ENCODE measurements at places on chromosomes 12 and 14.

DNA sequence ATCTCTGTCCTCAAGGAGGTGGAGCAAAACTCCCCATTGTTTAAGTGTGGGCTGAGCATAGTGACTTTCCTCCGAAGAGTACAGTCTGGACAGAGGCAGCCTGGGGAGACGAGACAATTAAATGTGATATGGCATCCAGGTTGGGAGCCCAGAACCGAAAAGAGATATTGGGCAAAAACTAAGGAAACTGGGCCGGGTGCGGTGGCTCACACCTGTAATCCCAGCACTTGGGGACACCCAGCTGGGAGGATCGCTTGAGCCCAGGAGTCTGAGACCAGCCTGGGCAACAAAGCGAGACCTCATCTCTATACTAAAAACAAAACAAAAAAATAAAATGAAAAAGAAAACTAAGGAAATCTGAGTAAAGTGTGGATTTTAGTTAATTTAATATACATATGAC, 35.9 kb upstream of the JDP2 start:
- DNase-seq = no peak

DNA sequence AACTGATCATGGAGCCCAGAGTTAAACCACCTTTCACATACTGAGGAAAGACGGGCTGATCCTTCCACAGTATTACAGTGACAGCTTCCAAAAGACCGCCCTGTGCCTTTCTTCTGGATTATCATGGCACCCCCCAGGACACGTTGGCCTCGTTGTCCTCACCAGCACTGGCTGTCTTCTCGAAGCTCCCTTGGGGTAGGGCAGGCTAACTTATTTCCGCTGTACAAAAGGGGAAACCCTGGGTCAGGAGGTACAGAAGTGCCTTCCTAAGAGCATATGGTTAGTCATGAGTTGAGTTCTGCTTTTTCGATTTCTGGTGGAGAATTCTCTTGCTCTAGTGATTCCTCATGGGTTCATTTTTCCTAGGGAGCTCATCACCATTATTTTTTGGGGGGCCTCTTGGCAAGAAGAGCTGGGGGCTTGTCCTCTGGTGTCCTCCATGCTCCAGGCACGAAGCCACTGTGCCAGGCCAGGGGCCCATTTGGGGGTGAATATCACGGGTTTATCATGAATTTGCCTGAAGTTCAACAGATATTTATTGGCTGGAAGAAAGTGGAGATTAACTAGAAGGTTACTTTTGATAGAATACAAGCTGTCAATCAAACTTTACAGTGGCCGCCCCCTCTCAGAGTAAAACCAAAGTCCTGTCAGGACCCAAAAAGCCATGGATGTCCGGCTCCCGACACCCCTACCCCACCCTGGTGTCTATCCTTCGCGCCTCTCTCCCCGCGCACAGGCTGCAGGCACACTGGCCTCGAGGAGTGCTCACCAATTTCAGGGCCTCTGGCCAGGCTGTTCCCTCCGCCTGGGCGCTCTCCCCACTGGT, 8.8 kb upstream of the TRAF3 start:
- DNase-seq = no peak

GRCh38 chr14:92706386-92706785, 42.0 kb downstream of the LGMN start:
- no peak for DNase-seq

DNA sequence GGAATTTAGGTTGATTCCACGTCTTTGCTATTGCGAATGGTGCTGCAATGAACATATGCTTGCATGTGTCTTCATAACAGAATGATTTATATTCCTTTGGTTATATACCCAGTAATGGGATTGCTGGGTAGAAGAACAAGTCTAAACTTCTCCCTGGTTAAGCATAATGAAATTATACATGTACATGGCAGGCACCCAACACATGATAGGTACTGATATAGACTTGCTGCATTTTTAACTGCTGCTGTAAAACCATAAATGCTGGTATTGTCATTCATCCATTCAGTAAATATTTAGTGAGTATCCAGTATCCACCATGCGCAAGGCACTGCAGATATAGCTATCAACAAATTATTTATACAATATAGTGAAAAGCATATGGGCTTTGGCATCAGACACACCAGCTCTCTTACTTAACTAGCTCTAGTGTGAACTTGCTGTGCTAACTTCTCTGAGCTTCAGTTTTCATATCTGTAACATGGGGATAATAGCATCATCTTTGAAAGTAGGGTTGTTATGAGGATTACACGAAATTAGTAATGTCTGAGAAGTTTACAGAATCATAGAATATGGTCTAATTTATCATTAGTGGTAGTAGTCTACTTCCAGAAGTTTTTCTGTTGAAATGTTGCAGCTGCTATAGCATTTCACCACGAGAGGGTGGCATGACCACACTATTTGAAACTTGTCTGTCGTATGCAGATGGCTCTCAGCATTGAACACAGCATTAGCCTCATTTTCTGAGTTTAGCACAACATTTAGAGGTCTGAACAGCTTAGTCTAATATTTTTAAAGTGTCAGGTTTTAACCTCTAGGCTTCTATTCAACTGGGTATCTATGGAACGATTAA, 32.0 kb upstream of the SEL1L start:
- no peak for DNase-seq

GRCh38 chr14:70697701-70698100, 56.0 kb downstream of the TTC9 start:
- no peak for DNase-seq

DNA sequence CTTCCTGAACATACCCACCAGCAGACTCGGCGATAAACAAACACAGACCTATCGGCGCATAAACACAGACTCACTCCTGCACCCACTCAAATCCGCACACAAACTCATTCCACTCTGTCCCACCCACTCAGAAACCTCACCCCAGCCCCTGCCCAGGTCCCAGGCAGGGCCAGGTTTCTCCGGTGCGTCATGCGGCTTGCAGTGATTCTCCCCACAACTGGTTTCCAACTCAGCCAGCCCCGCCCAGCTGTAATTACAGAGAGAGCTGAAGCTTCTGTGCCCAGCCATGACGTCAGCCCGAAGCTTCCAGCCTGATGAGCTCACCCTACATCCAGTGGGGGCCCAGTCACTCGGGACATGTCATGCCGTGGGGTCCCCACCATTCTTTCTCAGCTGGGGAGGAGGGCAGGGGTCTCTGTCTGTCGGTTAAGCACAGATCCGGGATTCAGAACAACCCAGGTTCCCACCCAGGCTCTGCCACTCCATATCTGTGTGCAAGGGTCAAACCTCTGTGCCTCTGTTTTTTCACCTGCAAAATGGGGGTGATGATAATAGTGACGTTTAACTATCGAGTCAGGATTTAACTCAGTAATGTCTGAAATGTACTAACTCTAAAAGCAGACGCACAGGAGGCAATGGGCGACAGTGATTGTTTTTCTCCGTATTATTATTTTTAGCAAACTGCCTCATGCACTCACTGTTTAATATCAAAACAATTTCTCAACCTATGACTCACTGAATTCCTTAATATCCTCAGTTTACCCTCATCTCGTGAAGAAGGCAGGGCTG, 2.3 kb upstream of the HSPB8 start:
- DNase-seq = no peak

GRCh38 chr12:85179680-85180270, 100.2 kb upstream of the ALX1 start:
- DNase-seq = no peak

- no peak for DNase-seq
These were observed 838.0 kb downstream of the RPS29 start for GRCh38 chr14:48748151-48748675.

DNA sequence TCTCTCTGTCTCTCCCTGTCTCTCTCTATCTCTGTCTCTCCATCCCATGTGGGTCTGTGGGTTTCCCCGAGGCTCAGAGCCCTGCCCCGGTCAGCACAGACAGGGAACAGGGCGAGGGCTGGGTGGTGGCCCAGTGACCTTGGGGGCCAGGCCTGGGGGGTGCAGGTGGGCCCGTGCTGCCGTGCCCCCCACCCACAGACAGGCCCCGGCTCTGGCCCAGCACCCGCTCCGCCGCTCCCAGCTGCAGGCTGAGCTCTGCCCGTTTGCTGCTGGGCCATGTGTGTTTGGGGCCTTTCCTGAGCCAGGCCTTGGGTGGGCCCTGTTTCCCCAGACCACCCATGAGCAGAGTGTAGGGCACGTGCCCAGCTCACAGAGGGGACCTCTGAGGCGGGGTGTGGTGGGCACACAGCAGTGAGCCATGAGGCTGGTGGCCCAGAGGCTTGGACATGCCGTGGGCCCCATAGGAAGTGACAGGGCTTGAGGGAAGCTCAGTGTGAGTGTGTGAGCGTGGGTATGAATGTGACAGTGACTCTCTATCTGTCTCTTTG, 51.0 kb downstream of the TMEM121 start:
- no peak for DNase-seq

- DNase-seq = no peak
These were observed 50.4 kb downstream of the ATG14 start for GRCh38 chr14:55361190-55361589.

- DNase-seq = no peak
These were observed 121.6 kb downstream of the FIGNL2 start for GRCh38 chr12:51726931-51727330.

DNA sequence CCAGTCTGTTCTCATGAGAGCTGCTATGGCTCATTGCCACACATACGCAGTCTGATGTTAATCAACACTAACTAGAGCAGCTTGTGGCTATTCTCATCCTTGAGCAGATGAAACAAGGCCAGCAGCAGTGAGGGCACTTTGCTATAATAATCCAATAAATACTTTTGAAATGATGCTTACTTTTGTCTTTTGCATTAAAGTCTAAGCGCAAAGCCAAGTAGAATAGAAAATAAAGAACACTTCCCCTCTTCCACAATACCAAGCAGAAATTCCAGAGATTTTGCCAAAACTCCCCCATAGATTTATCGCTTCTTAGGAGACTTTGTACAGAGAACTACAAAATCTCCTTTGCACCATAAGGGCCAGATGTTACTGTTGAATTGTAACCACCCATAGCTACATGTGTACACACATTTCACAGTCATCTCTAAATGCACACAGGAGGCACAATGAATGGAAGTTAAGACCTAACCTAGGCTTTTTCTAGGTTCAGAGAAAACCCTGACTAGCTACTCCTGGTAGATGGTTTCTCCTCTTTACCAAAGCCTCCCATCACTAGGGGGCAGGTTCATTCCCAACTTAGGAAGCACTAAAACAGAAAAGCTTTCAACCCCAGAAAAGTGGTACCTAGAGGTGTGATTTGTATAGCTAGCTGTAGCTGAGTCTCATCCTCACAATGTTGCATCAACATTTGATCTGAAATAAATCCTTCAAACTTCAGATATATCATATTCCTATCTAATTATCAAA, 119.3 kb downstream of the HMGA2 start:
- no peak for DNase-seq

GRCh38 chr12:56145217-56145616, 7.2 kb upstream of the MYL6B start:
- no peak for DNase-seq

DNA sequence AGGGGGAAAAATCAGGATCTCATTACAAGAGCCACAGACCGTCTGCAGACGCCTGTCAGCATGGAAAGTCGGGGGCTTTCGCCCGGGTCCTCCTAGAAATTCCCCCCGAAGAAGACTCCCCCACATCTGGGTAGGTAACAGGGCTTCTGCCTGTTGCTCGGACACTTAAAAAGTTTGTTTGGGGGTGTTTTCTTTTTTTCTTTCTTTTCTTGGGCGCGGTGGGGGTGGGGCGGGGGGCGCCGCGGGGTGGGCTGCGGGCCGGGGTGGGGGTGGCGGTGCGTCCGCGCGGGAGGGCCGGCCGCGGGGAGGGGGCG, 358 bp downstream of the ELK3 start:
- DNase-seq = no peak

DNA sequence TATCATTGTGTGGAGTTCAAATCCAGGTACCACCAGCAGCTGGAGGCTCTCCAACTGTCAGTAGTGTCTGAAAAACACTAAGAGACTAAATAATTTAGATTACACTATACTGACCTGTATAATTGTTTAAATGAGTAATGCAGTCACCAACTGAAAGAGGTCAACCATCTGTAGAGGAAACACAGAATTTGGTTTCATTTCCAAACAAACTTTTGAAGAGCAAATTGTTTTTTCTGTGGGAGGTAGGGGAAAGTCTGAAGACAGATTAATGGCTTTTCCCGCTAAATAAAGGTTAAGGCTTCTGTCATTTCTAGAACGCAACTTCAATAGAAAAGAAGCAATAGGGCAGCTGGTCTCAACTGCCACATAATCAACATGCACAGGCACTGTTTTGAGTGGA, 462.6 kb downstream of the PRKD1 start:
- DNase-seq = no peak

DNA sequence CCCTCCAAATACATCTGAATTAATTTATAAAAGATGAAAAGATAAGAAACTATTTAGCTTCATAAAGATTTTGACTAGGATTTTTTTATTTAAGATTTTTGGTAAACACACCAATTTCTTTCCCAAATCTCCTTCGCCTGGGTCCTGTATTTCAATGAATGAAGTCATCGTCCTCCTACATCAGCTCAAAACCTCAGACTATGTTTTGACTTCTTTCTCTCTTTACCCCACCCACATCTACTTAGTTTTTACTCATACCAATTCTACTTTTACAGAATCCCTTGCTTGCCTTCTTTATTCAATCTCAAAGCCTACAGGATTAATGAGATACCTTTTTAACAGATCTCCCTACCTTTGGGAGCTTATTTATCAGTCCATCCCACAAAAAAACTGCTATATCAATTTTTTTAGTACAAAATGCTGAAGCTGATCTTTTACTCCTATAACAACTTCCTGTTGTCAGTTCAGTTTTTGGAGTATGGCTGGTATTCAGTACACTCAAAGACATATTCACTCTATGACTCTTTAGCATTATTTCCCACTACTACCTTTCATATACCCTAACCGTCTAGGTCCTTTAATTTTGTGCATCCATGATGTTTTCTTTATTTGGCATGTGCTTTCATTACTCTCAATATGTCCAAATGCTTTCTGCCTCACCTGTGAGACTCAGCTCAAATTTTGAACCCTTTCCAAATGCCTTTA, 18.7 kb upstream of the CCDC91 start:
- no peak for DNase-seq

- DNase-seq = no peak
These were observed 27.1 kb upstream of the MTERF2 start for GRCh38 chr12:107014055-107014454.

DNA sequence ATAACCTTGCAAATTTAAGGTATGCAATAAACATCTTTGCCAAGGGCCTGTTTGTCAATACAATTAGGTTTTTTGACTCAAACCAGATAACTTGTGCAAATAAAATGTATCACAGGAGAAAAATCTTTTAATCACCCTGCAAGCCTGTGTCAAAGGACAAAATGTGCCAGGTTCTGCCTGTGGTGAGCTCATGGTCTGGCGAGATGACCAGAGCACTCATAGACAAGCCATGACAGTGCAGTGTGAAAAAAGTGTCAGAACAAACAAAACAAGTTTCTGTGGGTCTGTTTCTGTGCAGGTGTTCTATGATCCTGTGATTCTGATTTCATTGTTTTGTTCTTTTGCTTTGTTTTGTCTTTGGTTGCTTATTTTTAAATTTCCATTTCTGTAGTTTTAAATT, 847.2 kb downstream of the VRK1 start:
- no peak for DNase-seq
